ENCODE measurements at places on chromosomes 3 and 15.

DNA sequence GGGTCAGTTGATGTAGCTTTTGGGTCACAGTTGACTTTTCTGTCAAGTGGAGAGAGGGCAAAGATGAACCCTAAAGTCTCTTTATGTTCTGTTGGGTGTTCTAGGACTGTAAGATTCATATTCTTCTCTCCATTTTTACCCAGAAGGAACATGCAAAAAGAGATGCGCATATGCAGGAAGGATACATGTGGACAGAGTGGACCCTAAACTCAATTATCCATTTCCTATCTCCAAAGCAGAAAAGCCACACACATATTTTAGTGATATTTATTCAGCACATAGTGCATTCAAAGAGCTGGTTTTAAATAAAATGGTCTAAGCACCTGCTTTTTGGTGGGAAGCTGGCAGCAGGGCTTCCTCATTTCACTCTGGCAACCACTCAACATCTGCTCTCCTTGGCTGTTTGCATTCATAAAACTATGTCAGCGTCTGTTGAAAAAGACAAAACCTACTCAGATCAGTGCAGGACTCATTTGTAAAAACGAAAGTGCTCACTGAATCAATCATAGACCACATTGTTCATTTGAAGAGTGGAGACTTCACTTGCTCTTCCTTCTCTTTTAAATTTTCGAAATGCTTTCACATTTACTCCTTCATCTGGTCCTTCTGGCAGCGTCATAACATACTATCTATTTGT, 96.6 kb downstream of the SEMA6D start:
- DNase-seq, result no peak

GRCh38 chr3:37531066-37531720, 330.5 kb upstream of the CTDSPL start:
- no peak for DNase-seq

DNA sequence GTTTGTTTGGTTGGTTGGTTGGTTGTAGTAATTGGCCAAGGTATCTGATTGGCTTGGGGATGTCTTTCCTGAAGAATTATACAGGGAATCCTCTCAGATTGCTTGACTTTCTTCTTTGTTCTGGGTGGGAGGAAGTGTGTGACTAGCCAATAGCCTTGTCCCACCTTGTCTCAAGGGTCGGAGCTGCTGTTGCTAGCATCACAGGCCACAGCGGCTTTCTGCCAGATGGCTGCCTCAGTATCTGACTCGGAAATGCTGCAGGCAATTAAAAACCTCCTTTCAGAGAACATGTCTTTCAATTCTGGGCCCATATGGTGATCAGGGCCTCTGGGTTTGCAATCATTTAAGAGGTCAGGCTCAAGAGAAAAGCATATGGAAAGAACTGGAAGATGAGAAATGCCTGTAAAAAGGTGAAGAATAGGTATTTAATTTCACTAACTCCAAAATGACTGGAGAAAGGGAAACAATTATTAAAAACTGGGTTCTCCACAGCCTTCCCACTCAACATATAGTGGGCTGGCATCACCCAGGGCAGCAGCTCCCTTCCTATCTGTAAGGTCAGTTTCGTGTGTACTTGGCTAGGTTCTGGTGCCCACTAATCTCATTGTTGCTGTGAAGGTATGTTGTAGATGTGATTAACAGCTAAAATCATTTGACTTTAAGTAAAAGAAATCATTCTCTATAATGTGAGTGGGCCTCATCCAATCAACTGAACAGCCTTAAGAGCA, 32.4 kb downstream of the TGFBR2 start:
- no peak for DNase-seq

DNA sequence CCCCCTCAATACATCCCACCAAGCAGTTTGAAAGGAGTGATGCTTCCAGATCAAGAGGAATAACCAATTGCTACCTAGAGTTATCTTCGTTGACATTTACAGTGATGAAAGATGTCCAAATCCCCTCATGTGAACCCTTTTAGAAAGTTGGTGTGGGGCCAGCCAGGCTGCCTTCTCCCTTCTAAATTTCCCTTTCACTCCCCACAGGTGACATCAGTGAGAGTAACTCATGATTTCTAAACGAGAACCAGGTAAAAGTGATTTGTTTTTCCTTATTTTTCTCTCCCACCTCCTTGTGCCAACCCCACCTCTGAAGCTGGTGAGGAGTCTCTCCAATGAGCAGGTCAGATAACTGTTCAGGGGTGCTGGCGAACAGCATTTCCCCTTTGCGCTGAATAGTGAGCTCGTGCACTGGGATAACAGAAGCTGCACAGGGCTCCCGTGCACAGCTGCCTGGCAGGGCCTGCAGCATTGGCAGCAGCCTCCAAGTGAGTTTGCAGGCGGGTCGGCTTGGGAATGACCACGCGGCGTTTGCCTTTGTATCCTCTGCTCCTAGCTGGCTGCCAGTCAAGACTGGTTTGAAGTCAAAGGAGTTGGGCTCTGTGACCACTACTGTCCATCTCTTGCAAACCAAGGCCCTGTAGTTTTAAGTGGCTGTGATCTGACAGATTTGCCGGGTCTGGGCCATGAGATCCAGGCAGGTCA, 70.2 kb upstream of the CORO2B start:
- DNase-seq, result no peak

DNA sequence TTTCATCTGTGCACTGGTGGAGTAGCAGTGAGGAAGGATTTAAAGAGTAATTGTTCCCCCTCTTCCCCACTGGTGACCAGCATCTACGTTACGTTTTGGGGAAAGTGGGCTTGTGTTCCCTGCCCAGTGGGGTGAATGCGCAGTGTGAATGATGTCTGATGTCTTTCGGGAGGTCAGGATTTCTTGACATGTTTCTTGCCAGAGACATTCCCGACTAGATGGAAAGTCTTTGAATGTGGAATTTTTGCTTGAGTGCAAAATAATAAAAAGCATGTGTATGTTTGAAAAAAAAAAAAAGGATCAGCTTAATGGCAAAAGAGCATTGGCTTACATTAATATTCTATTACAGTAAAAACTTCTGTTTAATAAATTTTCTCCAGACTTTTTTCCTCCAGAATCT, 632.2 kb downstream of the FOXP1 start:
- no peak for DNase-seq

GRCh38 chr15:78103406-78104118, 11.2 kb downstream of the SH2D7 start:
- no peak for DNase-seq

DNA sequence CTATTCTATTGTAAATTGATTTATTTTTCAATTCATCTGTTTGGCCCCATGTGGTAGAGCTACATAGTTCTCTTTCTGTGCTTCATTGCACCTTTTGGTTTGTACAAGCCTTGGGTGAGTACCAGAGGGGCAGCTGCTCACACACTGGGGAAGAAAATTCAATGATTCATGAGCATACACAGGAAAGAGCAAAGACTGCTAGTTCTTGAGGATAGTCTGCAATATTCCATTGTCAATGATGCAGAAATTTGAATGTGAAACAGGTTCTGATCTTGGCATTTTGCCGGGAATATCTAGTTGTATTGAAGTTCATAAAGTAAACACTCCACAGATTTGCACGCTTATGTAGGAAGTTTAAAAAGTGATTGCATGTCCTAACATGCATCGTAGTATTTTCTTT, 304.6 kb downstream of the NAALADL2 start:
- no peak for DNase-seq

DNA sequence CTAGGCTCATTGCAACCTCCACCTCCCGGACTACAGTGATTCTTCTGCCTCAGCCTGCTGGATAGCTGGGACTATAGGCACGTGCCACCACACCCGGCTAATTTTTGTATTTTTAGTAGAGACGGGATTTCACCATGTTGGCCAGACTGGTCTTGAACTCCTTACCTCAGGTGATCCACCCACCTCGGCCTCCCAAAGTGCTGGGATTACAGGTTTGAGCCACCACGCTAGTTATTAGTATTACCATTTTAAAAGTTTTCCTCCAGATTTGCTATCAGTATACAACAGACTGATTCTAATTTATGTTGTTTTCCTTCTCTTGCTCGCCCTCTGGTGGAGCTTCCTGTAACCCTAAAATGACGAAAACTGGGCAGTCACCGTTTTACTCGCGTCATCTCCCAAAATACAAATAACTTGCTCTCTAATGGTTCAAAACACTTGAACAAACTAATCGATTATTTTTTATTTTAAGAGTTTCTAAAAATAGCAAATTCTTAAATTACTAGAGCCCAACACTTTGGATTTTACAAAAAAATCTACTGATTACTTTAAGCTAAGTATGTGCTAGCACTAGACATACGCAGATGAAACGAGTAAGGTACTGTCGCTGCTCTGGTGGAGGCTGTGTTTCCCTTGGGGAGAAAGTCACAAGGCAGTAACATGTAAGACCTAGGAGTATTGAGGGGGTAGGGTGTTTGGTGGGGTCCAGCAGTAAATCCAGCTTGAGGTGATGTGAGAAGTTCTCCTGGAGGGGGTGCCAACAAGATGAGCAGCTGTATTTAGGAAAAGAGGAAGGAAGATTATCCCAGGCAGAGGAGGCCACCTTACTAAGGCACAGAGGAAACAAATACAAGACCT, 203.3 kb downstream of the MBNL1 start:
- DNase-seq, result peak; percentile 70

- no peak for DNase-seq
Measured at GRCh38 chr3:194661946-194662345, 10.0 kb downstream of the LSG1 start.

DNA sequence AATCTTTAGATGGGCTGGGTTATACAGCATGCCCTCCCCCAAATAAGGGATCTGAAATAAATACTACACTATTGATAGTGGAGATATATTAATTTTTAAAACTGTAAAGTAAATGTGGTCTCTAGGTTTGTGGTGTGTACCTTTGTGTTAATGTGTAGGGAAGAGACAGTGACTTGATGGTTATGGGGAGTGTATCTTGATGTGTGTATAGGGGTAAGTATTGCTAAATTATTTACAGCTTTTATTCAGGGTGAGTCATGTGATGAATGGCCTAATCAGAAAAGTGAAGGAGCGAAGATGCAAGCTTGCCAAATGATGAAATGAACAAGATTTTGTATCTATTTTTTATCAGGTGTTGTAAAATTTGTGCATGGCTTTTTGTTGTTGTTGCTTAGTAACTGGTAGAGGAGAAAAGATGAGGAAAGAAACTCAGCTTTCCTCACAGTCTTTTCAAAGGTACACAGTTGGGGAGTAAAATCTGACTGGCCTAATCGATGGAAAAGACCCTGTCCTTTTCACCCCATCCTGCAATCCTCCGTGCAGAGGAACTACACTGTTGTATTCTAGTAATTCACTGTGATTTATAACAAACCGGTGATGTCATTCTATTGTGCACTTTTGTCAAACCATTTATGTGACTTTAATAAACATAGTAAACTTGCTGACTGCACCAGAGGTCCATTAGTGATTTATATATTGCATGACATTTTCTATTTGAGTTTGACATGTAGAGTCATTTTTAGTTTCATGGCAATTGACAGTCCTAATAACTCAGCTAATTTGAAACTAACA, 17.7 kb downstream of the FEM1B start:
- no peak for DNase-seq

DNA sequence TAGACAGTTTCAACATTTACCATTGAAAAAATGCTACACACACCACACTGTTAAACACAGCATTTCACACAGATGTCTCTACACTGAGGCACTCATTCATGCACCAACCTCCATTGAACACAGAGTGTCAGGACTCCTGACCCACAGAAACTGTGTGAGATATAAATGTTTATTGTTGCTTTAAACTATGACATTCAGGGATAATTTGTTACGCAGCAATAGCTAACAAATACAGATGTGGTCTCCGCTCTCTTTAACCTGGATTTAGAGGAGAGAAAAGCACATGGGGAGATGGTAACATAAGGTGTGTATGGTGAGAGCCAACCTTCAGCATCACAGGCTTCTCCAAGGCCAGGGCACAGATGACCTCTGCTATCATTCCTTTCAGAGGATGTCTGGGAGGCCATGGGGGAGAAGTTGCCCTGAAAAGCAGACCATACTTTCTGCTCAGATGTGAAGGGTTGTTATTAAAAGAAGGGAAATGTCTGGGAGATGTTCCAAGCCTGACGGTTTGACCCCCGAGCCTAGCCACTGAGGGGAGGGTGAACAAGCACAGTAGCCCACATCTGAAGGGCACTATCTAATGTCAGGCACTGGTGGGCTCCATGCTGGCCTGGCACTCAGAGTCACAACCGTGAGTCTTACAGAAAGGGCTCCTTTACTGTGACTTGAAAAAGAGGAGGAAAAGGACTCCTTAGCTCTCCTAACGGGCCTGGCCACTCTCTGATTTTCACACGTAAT, 284.5 kb upstream of the TLE3 start:
- no peak for DNase-seq

GRCh38 chr3:101571028-101571895, 2.7 kb upstream of the PCNP start:
- DNase-seq, result no peak

DNA sequence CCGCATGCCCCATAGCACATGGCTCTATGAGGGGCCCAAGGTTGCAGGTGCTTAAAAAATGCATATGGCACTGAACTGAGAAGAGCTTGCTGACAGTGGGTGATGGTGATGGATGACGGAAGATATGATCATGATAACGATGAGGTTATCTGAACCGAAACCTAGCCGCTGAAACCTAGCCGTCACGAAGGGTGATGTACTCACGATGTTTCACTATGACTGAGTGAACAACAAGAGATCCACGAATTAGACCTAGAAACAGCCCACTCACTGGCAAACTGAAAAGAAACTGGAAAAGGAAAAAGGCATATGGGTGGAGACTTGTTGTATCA, 57.6 kb upstream of the BCL6 start:
- DNase-seq, result no peak

DNA sequence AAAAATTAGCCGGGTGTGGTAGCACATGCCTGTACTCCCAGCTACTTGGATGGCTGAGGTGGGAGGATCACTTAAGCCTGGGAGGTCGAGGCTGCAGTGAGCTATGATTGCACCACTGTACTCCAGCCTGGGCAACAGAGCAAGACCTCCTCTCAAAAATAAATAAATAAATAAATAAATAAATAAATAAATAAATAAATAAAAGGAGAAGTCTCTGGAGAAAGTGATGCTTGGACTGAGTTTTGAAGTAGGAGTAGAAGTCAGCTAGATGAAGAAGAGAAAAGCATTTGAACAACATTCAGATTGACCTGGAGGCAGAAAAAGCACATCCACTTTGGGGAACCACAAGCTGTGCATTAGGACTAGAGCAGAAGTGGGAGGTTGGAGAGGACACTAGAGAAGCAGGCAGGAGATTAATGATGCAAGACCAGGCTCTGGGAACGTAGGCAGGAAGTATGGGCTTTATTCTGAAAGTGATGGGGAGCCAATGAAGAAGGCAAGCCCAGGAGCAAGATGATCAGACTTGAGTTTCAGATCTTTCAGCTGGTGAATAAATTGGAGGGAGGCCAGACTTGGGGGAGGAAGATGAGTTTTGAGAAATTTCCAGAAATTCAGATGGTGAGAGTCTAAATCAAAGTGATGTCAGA, 48.7 kb downstream of the KLHL6 start:
- DNase-seq, result no peak

DNA sequence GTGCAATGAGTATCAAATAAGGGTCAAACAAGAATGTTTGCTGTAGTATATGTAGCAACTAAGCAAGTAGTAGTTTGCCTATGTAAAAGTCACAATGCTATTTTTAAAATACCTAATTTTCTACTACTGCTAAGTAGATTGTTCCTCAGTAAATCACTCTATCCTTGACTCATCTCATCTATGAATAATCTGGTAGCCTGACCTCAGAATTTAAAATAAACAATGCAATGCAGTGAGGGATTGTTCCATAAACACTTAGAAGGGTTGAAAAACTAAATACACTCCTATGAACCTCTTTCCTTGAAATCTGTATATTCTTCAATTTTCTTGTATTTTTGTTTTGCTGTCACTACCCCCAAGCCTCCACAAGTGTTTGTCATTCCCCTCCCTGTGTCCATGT, 253.3 kb downstream of the TBC1D5 start:
- no peak for DNase-seq

GRCh38 chr3:136885357-136886213, 23.6 kb downstream of the NCK1 start:
- DNase-seq, result no peak

Data from ACHN (cell line).